ENCODE measurements at places on chromosomes 6 and 20.

DNA sequence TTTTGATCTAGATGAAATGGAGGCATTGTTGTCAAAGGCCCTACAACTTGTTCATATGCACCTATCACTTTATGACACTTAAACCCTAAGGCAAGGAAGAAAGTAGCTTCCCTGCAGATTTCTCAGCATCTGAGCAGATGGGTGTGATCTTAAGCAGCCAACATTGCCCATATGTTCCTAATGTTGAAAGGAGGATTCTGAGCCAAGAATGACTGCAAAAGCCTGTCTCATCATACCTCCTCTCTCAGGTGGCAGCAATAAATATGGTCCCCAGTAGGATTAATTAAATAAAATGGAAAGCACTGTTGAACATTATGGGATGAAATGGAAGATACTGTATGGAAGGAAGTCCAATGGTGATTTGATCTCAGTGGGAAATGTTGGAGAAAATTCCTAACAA, 538.1 kb upstream of the MAN1A1 start:
- DNase-seq, result no peak

GRCh38 chr20:40678286-40678875, 10.7 kb downstream of the MAFB start:
- DNase-seq, result no peak

DNA sequence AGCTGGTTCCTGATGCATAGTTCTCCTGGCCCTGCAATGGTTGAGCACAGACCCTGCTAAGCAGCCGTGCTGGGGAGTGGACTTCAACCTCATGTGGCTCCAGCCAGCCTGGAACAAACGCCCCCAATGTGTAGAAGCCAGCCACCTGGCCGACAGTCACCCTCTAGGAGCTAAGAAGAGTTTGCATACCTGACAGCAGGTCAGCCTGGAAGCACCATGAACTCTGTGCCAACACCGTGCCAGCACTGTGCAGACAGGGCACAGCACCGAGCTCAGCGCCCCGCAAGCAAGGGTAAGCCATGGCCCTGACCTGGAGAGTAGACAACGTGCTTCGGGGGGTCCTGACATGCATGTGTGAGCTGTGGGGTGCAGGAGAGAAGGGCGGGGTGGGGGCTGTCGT, 356.3 kb downstream of the ZFAND3 start:
- no peak for DNase-seq

DNA sequence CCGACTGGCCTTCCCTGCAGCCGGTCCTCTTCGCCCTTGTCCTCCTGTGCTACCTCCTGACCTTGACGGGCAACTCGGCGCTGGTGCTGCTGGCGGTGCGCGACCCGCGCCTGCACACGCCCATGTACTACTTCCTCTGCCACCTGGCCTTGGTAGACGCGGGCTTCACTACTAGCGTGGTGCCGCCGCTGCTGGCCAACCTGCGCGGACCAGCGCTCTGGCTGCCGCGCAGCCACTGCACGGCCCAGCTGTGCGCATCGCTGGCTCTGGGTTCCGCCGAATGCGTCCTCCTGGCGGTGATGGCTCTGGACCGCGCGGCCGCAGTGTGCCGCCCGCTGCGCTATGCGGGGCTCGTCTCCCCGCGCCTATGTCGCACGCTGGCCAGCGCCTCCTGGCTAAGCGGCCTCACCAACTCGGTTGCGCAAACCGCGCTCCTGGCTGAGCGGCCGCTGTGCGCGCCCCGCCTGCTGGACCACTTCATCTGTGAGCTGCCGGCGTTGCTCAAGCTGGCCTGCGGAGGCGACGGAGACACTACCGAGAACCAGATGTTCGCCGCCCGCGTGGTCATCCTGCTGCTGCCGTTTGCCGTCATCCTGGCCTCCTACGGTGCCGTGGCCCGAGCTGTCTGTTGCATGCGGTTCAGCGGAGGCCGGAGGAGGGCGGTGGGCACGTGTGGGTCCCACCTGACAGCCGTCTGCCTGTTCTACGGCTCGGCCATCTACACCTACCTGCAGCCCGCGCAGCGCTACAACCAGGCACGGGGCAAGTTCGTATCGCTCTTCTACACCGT, 6.1 kb downstream of the UBD start:
- DNase-seq, result peak; percentile 6

DNA sequence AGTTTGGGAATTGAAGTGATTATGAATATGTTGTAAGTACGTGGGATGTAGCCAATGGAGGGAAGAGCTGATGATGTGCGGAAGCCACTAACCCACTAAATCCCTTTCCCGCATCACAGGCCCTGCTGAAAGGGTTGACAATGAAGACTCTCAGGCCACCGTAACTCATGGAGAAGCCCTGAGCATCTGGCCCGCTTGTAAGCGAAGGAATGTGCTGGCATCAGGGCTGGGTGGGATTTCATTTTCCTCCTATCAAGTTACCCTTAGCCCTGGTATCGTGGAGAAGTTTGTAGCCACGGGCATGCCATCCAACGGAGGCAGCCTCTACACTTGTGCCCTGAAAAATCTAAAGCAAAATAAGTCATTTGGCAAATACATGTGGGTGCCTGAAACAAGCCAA, 355.0 kb downstream of the CDH26 start:
- no peak for DNase-seq

DNA sequence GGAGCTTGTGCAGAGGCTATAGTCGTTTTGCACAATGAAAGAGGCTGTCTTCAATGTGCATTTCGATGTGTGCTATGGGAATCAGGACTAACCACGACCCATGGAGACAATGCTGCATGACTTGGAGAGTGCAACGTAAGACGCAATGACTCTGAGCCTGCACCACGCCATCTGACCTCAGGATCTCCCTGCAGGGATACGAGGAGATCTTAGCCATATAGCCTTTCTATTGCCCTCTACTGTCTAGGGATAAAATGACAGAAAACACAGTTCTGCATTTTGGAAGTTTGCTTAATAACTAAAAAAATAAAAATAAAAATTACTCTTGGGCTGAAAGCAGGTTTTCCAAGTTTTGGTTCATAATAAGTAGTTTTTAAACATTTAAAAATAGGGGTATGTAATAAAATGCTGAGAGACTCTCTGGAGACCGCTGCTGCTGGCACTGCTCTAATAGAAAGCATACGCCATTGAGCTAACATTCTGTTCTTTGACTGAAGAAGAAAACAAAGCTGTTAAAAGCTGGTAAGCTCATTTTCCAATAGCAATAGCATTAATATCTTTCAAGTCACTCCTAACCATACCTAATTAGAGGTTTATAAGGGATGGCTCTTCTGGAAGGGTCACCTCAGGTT, 87.2 kb downstream of the PDE7B start:
- no peak for DNase-seq

GRCh38 chr6:147176795-147177194, 27.4 kb upstream of the STXBP5 start:
- no peak for DNase-seq

DNA sequence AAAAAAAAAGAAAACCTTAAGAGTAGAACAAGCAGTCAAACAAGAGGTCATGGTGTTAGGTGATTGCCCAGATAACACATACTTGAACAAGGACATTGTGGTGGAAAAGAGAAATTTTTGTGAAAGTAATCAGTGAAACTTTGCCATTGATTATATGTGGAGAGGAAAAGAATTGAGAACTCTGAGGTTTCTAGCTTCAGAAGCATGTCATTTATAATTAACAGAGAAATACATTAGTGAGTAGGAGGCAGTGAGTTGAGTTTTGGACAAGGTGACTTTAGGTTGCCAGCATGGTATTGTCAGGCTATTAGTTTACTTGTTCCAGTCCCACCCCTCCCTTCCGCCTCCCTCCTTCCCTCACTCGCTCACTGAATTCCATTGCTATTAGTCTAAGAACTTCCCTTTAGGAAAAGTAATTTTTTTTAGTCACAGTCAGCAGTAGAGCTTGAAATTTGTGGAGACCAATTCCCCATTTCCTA, 17.2 kb downstream of the TAB2 start:
- no peak for DNase-seq

DNA sequence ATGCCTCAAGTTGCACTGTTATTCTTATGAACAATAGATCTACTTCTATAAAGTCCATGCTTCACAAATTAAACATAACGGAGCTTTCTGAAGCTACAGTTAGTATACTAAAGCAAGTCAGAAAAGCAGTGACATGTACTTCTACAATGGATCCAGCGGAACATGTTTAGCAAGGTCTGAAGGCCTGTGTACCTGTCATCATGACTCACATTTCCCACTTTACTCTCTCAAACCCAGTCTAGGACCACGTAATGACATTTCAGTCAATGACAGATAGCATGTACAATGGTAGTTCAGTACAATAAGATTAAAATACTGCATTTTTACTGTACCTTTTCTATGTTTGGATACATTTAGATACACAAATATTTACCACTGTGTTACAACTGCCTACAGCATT, 132.1 kb downstream of the MMS22L start:
- no peak for DNase-seq

- DNase-seq, result no peak
These were observed 1.5 kb downstream of the PABPC1L start for GRCh38 chr20:44911264-44911921.

- DNase-seq, result peak; percentile 22
These were observed 138.3 kb upstream of the CDYL start for GRCh38 chr6:4637691-4638433.

GRCh38 chr20:62776692-62777527, 19.4 kb upstream of the MRGBP start:
- DNase-seq, result peak; percentile 41
